ENCODE measurements at places on chromosomes 3 and 15. TPM values are rescaled to one million over a fixed set of nuclear protein-coding genes. Genes with fewer than 3 reads are reported as not detected.

DNA sequence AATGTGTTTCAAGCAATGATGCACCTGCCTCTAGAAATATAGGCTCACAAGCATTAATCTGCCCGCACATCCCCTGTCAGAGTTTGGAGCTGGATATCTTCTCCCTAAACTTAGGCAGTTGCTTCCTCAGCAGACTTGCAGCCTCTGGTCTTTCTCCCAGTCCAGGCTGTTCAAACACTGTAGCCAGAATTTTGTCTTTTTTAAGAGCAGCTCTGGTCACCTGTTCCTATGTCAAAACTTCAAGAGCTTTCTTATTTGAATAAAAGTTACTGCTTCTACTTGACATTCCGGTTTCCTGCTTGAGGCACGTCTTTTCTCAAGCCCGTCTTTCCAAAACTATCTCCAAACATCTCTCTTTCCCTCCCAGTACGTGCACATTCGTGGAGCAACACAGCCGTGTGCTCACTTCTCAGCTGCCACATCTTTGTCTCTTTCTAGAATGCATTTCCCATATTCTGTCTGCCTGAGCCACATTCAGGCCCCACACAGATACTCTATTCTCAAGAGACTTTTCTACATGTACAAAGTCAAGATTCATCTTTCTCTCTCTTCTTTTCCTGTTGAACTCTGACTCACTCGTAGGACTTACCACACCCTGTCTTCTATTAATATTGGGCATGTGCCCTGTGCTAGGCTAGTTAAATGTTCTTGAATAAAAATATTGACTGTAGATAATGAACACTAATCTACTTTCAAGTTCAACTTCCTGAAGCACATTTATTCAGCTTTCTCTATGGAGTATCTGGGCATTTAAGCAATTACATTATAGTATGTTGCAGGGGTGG is 307.7 kb upstream of the SOX2 start:
- DNase-seq, result no peak

The LRRC15 gene
- total RNA-seq, result 0.18 TPM

- DNase-seq, result no peak
Observed at GRCh38 chr3:171753025-171753472, 57.2 kb downstream of the PLD1 start.

The CFAP20DC gene
- 3.1 TPM for total RNA-seq

The SEMA3B gene
- total RNA-seq, result 9.6 TPM

DNA sequence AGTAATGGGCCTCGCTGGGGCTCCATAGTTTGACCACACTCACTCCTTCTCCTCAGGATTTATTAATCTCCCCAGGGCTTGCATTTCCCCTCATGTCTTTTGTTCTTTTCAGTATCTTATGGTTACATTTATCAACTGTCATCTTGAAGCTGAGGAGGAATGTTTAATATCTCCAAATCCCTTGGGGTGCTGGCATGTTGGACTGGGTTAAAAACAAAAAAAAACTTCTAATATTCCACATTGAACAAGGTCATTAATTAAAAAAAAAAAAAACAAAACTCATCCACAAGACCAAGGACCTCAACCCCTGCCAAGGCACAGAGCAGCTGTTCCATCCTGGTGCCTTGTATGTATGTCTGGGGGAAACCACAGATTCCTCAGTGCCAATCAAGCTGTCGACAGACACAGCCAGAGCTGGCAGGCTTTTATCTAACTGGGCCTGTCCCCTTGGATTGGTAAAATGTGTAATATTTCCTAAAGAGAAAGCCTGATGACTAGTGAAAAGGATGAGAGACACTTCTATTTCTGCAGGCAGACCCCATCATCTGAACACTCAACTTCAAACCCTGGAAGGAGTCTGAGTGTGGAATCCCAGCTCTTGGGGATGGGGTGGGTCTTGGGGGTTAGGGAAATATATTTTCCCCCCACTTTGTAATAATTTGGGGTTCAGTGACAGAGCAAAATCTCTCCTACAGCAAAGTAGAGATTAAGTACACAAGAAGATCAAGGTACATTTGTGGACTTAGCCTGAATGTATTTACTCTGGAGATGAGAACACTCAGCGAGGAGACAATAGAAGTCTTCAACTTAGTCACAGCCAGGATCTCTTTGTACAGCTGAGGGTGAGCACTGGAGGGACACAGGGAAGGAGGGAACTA is 69.1 kb downstream of the TTC23 start:
- DNase-seq, result no peak

DNA sequence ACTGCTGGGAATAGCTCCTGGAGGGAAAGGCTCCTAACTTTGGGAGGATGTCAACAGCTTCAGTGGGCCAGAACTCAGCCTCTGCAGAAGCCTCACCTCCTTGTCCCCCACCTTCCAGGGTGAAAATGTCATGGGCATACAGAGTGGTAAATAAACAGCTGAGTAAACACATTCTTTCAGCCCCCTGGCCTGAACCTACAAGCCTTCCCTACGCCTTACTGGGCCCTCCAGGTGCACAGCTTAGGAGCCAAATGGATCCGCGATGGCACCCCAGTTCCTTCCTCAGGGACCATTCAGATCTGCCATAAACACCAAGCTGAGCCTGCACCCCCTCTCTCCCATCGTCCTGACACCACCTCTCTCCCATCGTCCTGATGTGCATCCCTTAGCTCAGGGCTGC is 126.2 kb upstream of the IGF1R start:
- DNase-seq, result no peak

- no peak for DNase-seq
Observed at GRCh38 chr15:64934023-64934422, 22.3 kb downstream of the ANKDD1A start.

The LTK gene
- total RNA-seq, result 1.0 TPM

DNA sequence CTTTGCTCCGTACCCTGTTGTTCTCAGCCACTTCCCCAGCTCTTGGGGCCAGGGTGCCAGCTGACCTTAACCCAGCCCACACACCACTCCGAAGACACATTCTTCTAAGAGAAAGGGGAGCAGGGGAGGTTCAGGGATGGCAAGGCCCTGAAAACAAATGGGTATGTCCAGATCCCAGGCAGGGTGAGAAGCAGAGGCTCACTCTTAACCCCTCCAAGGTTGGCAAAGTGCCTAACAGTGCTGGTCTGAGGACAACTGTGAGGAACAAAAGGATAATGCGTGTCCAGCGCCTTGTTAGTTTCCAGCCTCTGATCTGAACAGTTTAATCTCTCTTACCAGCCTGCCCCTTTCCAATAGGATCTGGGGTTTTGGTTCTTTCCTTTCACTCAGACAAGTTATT is 1.5 kb downstream of the TMEM44 start:
- no peak for DNase-seq

DNA sequence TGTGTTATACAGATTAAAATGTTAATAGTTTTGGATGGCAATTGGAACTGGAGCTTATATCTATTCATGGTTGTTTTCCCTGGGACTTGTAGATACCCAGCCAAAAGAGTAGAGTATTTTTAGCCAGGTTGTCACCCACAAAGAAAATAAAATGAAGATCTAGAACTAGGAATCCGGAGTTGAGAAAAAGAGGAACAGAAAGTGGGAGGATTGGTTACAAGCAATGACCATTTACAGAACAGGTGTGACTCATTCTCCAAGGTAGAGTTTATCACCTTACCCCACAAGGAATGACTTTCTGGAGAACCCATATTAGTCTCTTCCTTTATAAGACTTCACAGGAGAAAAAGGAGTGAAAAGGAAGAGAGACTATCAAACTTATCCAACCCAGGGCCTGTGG is 99.8 kb downstream of the TMEM108 start:
- no peak for DNase-seq

DNA sequence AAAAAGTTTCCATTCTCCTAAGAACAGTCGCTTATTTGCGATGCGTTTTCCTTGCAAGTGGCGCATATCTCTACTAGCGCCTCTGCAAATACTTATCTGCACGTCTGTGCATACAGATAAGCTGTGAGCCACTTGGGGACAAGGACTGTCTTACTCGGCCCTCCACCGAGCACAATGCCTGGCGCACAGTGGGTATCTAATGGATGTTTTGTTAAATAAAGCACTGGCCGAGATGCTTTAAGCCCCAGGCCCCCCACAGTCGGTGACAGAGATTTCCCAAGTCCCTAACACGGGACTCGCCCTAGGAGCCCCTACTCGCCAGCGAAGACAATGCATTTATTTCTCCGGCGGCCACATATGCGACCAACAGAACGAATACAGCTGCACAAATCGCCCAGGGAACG is 503 bp downstream of the HLTF start:
- DNase-seq, result no peak

DNA sequence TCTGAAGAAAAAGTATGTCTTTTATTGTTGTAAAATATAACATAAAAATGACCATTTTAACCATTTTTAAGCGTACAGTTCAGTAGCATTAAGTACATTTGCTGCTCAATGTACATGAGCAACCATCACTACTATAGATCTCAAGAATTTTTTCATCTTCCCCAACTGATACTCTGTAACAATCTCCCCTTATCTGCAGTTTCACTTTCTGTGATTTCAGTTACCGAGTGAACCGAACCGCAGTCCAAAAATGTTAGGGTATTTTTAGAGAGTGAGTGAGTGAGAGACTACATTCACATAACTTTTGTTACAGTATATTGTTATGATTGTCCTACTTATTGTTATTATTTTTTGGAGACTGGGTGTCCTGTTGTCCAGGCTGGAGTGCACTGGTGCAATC is 9.0 kb upstream of the SLC25A26 start:
- DNase-seq, result no peak

The RLBP1 gene
- not detected for total RNA-seq

GRCh38 chr3:65604863-65605526 is 433.7 kb downstream of the MAGI1 start:
- DNase-seq, result no peak

The SLC22A14 gene
- total RNA-seq, result 0.62 TPM

GRCh38 chr15:63595065-63595464 is 2.1 kb upstream of the FBXL22 start:
- no peak for DNase-seq

The GRK7 gene
- total RNA-seq, result not detected
